ENCODE measurements at places on chromosomes 4 and X.

- DNase-seq, result no peak
Observed at GRCh38 chrX:108211301-108211700, 119.7 kb downstream of the ATG4A start.

- no peak for DNase-seq
Observed at GRCh38 chrX:67610282-67610681, 66.5 kb downstream of the AR start.

GRCh38 chrX:16807548-16807947 lies 21.3 kb downstream of the TXLNG start:
- DNase-seq, result no peak

GRCh38 chrX:154596290-154596929 lies 11.5 kb downstream of the CTAG1A start:
- DNase-seq, result no peak

DNA sequence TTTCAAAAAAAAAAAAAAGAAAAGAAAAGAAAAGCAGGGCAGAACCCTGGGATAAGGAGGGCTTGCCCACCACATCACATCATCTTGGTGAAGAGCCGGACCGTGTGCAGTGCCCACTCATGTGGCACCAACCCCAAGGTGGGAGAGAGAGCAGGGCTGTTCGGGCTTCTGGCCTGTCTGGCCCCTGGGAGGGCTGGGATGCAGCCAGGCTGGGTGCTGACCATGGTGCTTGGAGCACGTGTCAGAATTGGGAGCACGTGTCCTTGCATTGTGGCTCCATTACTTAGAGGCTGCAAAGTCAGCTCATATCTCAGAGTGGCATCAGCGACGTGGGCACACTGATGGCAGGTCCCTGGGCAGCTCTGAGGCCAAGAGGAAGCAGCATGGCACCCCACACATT lies 100.9 kb upstream of the AFAP1 start:
- DNase-seq, result no peak

- DNase-seq, result no peak
Observed at GRCh38 chr4:176380352-176381157, 60.8 kb downstream of the SPCS3 start.

DNA sequence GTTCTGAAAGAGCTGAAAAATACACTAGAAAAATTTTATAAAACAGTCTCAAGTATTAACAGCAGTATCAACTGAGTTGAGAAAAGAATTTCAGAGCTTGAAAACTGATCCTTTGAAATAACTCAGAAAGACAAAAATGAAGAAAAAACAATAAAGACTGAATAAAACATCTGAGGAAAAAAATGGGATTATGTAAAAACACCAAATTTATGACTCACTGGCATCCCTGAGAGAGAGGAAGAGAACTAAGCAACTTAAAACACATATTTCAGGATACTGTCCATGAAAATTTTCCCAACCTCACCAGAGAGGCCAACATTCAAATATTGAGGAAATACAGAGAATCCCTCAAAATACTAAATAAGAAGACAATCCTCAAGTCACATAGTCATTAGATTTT lies 22.9 kb downstream of the PABPC4L start:
- DNase-seq, result no peak

- no peak for DNase-seq
Observed at GRCh38 chr4:98446499-98447375, 185.6 kb downstream of the RAP1GDS1 start.

DNA sequence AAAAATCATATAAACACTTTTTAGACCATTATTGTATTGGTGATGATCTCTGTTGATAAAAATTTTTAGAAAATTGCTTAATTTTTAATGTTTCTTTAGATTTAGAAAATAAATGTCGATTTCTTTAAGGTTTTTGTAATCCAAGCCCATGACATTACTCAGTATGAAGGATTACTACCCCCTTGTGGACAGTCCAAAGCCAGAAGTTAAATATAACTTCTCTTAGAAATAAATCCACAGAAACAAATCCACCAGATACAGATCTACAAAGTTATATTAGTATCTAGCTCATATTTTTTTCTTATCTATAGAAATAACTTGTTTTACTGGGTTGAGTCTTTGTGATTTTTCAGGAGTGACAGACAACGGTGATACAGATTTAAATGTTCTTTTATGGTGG lies 18.9 kb downstream of the TIFA start:
- DNase-seq, result no peak

DNA sequence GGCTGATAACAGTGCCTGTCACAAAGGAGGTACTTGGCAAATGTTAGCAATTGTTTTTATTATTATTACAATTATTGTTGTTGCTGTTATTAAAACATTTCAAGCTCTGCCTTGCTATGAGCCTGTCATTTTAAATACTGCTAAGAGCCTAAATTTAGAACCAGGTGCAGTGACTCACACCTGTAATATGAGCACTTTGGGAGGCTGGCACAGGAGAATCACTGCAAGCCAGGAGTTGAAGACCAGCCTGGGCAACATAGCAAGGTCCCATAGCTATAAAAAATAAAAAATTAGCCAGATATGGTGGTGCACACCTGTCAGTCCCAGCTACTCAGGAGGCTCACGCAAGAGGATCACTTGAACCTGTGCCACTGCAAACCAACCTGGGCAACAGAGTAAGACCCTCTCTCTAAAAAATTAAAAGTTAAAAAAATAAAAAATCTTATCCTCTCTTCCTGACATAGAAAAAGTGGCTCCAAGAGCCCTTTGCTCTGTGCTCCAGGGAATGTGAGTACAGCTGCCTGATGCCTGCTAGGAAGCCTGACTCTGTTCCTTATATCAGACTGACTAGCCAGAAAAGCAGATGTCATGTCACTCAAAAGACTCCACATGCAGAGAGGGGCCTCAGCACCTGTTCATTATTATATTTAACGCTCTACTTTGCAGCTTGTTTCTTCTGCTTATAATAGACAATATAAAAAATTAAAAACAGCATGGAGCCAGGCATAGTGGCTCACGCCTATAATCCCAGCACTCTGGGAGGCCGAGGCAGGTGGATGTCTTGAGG lies 234.0 kb downstream of the OPHN1 start:
- DNase-seq, result no peak

DNA sequence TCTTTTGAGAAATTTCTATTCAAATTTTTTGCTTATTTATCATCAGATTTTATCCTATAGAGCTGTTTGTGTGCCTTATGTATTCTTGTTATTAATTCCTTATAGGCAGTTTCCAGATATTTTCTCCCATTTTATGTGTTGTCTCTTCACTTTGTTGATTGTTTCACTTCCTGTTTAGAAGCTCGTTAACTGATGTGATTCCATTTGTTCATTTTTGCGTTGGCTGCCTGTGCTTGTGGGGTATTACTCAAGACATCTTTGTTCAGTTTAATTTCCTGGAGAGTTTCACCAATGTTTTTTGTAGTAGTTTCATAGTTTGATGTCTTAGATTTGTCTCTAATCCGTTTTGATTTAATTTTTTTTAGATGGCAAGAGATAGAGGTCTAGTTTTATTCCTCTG lies 14.6 kb downstream of the ZNF718 start:
- DNase-seq, result no peak

- no peak for DNase-seq
Observed at GRCh38 chrX:2967998-2968909, 38.1 kb upstream of the ARSH start.

DNA sequence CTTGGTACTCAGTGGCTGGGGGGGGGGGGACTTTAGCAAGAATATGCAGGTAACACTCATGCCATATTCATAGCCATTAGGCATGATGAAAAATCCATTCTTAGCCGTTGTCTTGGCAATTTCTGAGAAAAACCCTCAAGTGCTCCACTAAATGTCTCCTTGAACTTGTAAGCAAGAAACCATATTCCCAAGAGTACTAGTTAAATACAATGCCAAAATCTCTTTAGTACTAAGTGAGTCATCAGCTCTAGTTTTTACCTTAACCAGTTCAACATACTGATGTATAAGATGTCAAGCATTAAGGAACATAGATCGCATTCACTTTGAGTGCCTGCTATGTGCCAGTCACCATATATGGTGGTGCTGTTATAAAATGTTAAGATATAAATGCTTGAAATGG lies 27.5 kb downstream of the UBE2D3 start:
- DNase-seq, result no peak

GRCh38 chr4:155973639-155974475 lies 20.2 kb upstream of the CTSO start:
- no peak for DNase-seq

DNA sequence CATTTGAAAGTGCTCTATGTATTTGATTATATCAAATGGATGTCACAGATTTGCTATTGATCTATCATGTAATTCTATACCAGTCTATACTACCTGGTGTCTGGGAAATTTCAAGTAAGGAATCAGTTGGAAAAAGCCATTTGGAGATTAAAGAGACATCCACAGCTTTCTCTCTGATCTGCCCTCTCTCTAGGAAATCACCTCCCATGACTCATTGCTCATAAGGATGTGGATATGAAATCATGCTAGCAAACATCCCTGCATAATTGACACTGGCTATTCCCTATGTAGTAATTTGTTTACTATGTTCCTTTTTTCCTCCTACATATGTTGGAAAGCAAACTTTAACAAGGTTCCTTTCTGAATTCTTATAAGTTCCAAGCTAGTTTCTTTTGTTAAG lies 94.3 kb downstream of the TEX13A start:
- DNase-seq, result no peak

- DNase-seq, result no peak
Observed at GRCh38 chr4:67922697-67923096, 38.9 kb upstream of the TMPRSS11D start.

DNA sequence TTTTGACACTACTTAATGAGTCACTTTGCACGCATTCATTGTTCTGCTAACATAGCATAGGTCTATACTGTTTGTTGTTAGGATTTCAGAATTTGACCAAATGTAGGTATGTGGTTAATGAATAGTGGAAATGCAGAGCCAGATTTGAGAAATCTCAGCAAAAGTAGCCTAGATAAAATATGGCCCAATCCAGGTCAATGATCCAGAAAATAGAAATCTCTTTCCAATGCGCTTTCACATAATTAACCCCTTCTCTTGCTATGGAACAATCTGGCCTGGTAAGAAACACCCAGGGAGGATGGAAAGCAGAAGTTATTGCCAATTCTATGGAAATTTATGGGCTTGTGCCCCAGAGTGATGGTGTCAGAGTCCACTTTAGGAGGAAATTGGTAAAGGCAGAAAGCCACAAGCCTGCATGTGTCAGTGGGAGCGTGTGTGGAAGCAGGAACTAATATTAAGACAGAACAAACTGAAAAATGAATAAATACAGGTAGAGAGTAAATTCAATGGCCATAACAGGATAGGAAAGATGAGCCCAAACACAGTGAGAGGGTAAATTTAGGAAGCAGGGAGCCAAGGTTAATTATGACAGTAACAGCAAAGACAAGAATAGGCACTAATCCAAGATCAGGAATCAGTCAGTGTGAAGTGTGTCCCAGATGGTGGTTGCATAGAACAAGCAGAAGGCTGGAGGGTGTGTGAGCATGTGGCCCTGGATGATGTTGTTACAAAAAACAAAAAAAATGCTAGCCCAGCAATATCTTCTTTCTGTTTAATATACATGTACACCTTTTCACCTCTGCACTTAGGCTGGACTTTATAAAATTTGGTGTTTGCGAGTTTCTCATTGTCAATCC lies 102.9 kb downstream of the SYTL5 start:
- DNase-seq, result no peak

GRCh38 chr4:171266671-171267070 lies 546.5 kb upstream of the GALNTL6 start:
- no peak for DNase-seq

GRCh38 chrX:48541140-48541814 lies 1.8 kb downstream of the TBC1D25 start:
- no peak for DNase-seq

DNA sequence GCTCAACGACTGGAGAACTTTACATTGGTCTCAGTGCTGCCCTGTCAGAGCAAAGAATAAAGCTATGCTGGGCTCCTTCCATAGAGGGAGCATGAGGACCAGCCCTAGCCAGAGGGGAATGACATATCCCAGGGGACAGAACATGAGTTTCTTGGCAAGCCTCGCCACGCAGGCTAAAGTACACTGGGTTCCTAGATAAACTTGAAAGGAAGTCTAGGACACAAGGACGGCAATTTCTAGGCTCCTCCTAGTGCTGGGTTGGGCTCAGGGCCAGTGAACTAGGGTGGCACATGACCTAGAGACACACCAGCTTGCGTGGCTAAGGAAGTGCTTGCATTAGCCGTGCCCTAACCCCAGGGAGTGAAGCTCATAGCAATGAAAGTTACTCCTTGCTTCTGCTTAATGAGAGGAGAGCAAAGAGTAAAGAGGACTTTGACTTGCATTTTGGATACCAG lies 141.0 kb downstream of the MAB21L2 start:
- DNase-seq, result no peak

DNA sequence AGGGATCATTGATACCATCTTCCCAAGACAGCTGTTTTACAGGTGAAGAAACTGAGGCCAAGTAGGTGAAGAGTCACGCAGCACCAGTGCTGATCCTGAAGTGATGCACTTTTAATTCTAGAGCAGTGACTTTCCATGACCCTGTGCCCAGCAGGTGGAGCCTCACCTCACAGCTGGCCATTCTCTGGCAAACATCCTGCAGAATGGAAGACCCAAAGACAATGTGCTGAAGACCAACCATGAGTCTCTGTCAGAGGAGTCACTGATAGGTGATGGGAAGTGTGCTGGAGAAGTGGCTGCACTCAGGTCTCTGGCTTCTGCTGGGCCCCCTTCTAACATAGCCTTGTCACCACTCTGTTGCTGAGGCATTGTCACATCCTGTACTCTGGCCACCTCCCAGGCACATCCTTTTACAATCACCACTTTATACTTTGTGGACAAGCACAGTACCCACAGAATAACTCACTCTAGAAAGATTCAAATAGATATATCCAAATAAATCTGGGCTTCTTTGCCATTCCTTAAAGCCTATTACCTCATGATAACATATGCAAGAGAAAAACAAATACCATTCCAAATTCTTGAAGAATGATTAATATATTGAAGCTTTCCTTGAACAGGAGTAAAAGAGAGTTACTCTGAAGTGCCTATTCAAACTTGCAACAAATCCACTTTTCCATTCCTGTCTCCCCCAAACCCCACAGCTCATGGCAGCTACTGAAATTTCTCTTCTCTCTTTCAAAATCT lies 64.1 kb upstream of the SCOC start:
- DNase-seq, result peak; percentile 58

- no peak for DNase-seq
Observed at GRCh38 chr4:18321956-18322530, 300.5 kb upstream of the LCORL start.

- DNase-seq, result no peak
Observed at GRCh38 chrX:155876704-155877103, 4.4 kb upstream of the VAMP7 start.
